ENCODE measurements at places on chromosomes 16 and 17.

- DNase-seq = no peak
Observed at GRCh38 chr16:19861811-19862327, 22.8 kb downstream of the GPRC5B start.

DNA sequence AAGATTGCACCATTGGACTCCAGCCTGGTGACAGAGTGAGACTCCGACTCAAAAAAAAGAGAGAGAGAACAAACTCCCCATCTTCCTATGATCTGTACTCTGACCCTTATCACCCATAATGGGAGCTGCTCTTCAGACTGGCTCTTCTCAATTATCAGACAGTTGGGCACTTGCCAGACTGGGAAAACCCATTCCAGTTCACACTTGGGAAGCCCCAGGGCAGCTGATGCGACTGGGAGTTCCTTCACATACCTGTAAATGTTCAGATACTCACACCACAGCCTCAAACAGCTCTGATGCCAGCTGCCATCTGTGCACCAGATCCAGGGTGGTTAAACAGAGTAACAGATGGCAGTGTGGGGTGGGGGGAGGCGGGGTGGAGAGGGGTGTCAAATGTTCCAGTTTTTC, 23.8 kb upstream of the TMEM101 start:
- DNase-seq = no peak

DNA sequence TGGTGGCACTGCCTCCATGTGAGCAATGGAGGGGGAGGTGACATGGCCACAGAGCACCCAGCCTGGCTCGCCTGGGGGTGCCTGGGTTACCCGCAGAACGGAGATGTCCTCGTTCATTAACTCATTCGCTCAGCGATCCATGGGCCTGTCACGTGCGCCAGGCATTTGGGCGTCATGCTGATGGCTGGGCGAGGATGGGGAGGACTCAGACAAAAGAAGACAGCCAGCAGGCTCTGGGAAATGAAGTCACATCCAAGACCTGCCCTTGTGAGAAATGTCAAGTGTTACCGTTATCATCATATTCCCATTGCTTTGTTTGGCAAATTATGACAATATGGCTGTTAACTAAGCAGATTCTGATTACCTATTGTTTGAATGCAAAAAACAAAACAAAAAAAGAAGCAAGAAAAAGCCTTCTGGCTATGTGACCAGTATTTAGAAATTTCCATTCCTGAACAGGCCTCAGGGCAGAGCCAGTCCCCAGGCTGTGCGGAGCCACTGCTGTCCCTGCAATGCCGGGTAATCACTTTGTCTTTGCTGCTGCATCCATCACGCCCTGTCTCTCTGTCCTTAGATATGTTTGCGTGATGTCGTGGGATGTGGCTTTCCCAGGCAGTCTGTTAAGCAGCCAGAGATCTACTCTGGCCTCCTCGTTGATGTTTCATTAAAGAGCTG, 57.9 kb downstream of the CMIP start:
- no peak for DNase-seq

- DNase-seq = no peak
Observed at GRCh38 chr16:10982465-10983150, 38.2 kb downstream of the CLEC16A start.

GRCh38 chr16:81018496-81018895, 11.5 kb downstream of the CENPN start:
- no peak for DNase-seq

- DNase-seq = no peak
Observed at GRCh38 chr16:88815901-88816589, 4.3 kb upstream of the APRT start.

DNA sequence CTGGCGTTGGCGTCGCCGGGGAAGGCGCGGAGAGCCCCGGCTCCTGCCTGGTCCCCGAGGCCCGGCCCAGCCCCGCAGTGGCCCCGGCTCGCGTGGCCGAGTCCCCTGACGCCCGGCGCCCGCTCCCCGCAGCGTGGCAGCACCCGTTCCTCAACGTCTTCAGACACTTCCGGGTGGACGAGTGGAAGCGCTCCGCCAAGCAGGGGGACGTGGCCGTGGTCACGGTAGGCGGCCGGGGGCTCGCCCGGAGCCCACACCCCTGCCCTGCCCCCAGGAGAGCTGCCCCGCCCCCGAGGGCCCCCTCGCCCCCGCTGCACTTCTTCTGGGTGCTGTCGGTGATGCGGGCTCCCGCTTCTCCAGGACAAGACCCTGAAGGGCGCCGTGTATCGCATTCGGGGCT, 466 bp downstream of the WDR90 start:
- no peak for DNase-seq

DNA sequence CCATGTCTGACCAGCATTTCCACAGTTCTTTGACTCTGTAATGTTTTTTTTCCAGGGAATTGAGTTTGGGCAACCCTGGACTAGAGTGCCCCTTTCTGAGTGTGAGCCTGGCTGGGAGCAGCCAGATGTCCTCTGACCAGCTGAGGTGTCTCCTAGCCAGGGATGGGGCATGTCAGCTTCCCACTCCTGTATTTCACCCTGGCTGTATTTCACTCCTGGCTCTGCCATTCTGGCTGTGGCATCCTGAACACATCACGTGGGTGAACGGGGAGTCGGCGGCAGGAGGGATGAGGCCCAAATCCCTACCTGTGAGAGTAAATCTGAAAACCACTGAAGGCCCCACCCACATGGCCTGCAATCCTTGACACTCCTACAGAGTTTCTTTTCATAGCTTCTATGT, 31.3 kb downstream of the KDM8 start:
- no peak for DNase-seq

- DNase-seq = no peak
Observed at GRCh38 chr17:57675427-57676387, 69.4 kb downstream of the CCDC182 start.

GRCh38 chr16:79295746-79296145, 304.8 kb downstream of the MAF start:
- no peak for DNase-seq

- no peak for DNase-seq
Observed at GRCh38 chr16:80500961-80501525, 39.8 kb upstream of the DYNLRB2 start.

DNA sequence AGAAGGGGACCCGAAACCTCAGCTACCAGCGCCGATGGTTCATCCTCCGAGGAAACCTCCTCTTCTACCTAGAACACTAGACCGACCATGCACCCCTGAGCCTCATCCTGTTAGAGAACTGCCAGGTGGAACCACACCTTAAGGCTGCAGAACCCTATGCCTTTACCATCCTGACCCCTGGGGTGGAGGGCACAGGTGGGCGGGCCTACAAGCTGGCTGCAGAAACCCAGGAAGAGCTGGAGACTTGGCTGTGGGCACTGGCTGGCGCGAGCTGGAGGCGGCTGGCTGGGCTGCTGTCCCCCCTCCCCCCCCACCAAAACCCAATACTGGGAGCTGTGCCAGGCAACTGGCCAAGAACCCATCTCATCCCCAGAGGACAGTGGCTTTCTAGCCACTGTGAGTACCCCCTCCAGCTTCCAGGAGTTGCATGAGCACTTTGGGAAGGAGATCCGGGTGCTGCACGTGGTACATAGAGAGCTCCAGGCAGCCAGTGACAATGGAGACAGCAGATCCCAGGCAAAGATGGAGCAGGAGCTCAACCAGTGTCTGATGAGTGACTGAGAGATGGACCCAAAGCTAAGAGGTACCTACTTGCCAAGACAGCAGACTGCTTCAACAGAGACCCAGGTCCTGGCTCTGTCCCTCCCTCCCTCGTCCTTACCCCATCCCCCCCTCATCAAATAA, 1.4 kb upstream of the CD2BP2 start:
- no peak for DNase-seq

DNA sequence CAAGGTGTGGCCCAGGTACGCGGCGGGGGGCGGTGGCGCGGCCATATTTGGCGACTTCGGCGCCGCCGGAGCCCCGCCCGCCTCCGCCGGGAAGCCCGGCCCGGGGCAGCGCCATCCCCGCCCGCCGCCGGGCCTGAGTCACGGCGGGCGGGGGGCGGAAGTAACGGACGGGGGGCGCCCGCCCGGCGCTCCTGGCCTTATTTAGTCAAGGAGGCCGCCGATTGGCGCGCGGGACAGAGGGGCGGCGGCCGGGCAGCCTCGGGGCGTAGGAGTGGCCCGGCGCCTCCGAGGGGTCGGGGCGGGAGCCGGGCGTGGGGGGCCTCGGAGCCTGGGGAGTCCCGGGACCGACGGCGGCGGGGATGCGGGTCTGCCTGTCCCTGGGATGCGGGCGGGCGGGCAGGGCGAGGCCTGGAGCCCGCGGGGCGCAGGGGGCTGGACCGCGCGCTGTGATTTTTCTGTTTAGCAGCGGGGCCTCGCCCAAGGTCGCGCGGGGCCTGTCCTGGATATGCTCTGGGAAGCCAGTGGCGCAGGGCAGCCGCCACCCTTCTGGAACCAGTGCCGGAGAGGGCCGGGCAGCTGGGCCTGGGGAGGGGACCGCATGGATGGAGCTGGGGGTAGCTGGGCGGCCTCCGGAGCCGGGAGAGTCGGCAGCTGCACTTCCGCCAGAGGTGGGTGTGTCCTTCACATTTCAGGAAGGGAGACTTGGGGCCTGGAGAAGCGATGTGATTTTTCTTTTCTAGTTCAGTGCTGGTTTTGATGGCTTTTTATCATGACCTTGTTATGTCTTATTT, 2.3 kb upstream of the ACTG1 start:
- no peak for DNase-seq

GRCh38 chr16:31157136-31157535, 7.3 kb upstream of the PRSS36 start:
- no peak for DNase-seq

GRCh38 chr17:79997011-79997660, 38.5 kb downstream of the TBC1D16 start:
- DNase-seq = peak; percentile 28

- no peak for DNase-seq
Observed at GRCh38 chr16:3979518-3979917, 99.0 kb upstream of the CREBBP start.

GRCh38 chr17:4083187-4083586, 59.6 kb downstream of the ZZEF1 start:
- DNase-seq = no peak

DNA sequence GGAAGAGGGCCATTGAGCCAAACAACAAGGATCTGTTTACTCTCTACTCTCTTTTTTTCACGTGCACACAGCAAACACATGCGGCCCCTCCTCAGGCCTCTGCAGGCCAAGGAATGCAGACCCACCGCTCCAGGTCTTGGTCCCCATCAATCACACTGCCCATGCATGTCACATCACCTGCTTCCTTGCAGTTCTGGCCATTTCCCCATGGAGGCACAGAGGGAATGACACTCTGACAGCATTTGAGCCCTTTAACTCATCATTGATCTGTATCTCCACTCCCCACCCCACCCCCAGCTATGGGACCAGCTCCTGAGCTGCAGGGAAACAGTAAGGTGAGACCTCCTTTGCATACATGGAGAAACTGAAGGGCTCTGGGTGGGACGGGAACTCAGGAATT, 45.9 kb upstream of the MEIOC start:
- no peak for DNase-seq

GRCh38 chr16:88846088-88846487, 10.7 kb downstream of the GALNS start:
- no peak for DNase-seq

DNA sequence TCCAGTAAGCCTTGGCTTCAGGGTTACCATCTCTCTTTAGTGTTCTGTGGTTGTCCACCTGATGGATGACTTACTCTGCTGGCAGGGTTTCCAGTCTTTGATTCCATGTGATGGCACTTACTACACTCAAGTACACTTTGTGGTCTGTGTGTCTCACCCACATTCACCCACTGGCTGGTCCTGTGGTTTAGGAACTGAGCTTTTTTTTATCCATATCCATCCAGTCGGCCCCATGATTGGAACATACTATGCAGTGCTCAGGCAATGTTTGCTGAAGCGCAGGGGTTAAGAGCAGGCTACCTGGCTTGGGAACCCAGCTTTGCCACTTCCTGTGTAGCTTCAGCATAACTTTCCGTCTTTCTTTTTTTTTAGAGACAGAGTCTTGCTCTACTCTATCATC, 2.8 kb upstream of the FUS start:
- no peak for DNase-seq

GRCh38 chr17:58084317-58084981, 1.2 kb downstream of the DYNLL2 start:
- DNase-seq = no peak

DNA sequence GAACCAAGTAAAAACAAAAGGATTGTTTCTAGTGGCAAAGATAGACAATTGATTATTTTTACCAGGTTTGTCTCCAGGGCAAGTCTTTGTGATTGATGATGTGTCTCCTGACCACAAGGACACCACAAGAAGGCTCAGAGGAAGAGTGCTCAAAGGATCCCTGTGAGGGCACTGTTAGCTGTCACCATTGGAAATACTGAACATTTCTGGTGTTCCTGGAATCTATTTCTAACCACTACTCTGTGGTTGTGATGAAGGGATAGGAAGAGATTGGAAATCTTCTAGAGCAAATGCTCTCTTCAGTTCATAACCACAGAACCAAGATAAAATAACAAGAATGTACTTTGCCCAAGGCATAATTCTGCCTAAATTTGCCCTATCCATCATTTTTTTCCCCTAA, 15.3 kb downstream of the RNF43 start:
- no peak for DNase-seq

DNA sequence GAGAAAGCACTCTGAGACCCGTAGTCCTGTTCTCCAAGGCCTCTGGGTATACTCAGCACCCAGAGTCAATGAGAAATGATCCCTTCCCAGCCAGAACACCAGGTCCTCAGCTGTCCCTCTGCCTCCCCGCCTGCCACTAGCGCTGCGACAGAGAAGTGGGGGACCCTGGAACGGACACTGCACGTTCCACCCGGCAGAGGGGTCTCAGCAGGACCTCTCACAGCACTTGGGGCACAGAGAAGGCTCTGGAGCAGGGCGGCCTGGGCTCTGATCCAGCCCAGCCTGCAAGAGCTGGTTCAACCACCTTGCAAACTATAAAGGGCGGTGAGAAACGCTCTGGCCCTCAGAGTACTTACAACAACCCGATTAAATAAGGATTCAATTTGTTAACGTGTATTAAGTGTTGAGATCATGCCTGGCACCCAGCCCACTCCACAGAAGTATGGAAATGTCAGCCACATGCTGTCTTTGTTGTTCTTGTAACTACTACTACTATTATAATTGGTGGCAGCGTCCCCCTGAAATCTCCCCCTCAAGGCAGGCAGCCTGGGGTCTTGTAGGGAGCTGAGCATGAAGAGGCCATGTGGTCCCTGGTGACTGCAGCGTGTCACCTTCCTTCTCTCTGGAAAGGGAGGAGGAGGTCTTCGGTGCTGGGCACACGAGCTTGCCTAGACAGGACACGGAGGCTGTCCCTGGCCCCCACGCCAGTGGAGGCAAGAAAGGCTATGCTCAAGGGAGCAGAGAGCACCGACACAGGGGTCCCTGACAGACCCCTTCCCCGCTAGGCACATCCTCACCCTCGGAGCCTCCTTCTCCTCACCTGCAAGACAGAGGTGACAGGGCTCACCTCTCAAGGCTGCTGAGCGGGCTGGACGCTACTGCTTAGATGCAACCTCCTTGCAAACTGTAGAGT, 2.4 kb downstream of the OSGIN1 start:
- DNase-seq = no peak

All from stimulated activated CD8-positive, alpha-beta memory T cell treated with anti-CD3 and anti-CD28 coated beads, Interleukin-7, amount 100 ng/mL, for 1 hour (primary cell).